ENCODE measurements at places on chromosomes 5 and 9. TPM values are rescaled to one million over a fixed set of nuclear protein-coding genes. Genes with fewer than 3 reads are reported as not detected.

DNA sequence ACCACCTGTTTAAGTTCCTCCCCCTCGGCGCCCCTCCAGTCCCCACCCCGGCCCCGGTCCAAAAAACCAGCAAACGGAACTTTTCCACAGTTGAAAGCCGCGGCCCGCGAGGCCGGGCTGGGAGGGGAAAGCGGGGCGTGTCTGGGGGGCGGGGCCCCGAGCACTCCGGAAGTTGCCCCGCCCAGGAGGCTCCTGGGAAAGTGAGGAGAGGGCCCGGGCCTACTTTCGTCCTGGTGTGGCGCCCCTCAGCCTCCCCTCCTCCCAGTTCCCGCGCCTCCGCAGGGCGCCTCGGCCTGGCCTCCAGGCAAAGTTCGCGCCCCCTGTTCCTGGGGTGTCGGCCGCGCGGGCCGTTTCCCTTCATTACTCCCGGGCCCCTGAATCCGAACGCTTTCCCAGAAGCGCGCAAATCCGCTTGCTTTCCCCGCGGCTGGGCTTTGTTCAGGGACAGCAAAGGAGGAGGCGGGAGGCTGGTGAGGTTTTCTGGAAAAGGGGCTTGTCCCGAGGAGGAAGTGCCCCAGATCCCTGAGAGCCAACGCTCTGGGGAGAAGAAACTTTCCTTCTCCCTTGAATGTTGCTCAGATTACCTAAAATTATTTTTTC is 4.5 kb upstream of the DMRT3 start:
- DNase-seq: peak; percentile 67

DNA sequence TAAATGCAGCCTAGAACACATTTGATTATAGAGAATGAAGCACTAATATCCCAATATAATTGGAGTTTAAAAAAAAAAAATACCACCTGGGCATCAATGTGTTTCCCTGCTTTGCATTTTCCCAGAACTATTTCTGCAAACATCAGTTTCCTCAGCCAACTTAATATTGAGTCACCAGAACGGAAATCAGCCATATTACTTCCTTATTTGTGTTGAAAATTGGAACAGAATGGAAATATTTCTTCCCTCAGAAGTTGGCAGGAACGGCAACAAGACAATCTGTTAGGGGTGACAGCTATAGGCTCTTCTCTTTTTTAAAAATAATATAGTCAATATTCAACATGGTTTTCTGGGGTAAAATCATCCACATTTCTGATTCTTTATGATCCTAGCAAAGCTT is 4.0 kb downstream of the MFAP3 start:
- DNase-seq: no peak

GRCh38 chr9:88873635-88874034 is 117.6 kb upstream of the S1PR3 start:
- DNase-seq: no peak

DNA sequence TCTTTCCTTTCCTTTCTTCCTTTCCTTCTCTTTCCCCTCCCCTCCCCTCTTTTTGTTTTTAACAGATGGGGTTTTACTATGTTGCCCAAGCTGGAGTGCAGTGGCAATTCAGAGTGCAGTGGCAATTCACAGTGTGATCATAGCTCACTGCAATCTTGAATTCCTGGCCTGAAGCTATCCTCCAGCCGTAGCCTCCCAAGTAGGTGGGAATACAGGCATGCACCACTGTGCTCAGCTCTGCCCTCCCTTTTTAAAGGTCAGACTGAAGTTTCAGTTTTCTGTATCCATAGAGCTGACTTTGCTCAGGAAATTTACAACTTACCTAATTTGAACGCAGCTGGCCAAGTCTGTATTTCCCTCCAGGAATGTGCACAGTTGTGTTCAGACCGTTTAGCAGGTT is 696 bp downstream of the CCL28 start:
- DNase-seq: no peak

DNA sequence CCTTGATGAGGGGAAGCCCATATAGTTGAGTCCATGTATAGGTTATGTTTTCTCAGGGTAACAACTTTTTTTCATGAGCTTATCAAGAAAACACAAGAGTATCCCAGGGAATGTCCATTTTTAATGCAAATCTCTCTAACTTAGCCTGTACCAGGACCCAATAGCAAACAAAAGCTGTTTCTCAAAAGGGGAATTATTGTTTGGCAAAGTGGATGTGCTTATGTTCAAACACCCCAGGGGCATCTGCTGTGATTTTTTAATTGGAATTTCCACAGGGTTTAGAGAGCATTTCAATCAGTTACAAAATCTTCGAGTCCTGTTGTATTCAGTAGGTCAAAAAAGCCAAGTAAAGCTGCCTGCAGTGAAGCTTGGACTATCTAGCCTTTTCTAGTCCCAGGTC is 33.4 kb upstream of the CSNK1G3 start:
- DNase-seq: no peak

DNA sequence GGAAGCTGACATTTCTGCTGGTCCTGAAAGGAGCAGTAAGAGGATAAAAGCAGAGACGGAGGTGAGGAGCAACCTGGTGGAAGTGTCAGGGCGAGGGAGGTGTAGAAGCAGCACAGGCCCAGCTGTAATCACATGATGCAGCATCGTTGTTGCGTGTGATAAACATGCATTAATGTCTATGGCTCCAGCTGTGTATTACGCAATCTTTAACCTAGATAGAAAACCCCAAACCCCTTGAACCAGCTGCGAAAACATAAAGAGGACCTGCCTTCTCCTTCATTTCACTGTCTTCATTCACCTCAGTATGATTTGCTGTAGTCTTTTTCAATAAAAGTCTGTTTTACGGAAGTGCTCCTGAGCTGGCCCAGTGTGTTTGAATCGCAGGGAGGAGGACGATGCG is 162.9 kb downstream of the NTRK2 start:
- DNase-seq: no peak

SLF1 gene
- polyA plus RNA-seq: 1.3 TPM

DNA sequence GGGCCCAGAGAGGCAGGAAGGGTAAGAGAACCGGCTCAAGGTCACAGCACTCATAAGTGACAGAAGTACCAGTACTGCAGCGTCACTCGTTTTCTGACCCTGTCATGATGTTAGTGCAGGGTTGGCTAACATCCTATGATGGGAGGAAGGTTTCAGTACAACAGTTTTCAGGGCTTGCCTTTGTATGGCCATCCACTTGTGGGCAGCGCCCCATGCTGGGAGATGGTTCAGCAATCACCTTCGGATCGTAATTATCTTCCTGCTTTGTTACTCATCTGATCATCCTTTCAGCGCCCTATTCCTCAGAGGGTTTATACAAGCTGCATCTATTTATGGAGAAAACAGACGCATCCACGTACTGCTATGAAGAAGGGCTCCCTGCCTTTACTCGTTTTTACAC is 2.4 kb downstream of the MAP1B start:
- DNase-seq: no peak

DNA sequence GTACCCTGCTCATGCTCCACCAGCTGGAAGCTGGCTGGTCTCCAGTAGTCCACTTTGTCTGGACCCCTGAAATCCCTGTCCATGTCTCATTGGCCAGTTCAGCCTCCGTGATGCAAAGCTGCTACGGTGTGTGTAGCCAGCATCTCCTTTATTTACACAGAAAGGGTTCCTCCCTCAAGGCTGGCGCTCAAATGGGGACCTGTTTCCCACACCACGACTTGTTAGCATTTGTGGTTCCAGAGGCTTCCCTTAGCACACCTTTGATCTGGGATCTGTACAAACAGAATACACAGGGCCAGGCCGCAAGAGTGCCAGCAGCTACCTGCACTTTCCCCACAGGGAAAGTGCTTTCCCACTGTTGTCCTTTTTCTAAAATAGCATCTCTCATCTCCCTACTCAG is 5.7 kb upstream of the SMU1 start:
- no peak for DNase-seq

- DNase-seq: no peak
Observed at GRCh38 chr9:8284884-8285283, 485.3 kb upstream of the DMAC1 start.

GRCh38 chr5:124876566-124876965 is 130.1 kb upstream of the ZNF608 start:
- DNase-seq: no peak

DNA sequence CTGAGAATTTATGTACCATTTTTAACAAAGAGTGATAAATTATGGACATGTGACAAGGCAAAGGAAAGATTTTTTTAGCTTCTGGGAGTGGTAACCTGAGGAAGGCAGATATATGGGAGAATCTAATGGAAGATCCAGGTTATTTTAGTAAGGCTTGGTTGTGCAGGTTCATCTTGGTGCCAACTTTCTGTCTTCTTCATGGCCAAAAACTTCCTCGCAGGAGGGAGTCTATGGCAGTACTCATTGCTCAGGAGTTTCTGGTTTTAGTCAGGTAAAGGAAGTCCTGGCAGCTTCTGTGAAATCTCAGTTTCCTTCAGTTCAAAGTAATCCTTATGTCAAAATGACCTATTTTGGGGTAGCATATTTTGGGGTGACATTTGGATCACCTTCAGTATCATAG is 248.3 kb upstream of the KCNN2 start:
- DNase-seq: no peak

DNA sequence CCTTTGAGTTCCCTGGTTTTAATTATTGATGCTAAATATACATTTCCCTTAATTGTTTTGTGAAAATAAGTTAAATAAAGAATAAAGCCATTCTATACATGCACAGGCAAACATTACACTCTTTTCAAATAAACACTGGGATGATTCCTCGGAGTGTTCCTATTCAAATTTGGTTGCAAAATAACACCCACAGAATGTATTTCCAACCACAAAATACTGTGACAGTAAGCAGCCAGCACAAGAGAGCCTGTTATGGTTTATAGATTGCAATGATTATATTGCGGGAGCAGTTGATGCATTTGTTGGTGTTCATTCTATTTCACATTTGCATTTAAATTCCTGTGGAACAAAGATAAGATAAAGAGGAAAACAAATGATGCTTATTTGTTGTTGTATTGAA is 632.6 kb upstream of the WWC1 start:
- no peak for DNase-seq

DNA sequence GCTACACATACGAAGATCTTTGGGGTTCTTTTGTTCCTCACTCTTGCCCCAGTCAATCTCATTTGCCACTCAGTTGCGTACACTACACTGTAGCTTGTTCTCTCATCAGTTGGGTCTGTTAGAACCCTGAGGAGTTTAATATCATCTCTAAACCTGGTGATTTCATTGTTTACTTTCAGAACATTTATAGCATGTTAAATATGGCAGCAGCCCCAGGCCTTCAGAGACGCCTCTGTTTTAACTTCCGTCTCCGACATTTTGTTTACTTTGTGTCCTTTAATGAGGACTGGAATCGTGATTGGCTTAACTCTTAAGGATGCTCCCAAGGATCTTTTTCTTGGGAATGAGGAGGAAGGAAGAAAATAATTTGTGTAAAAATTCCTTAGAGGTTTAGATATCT is 510.1 kb downstream of the NR2F1-AS1 start:
- no peak for DNase-seq

- no peak for DNase-seq
Observed at GRCh38 chr5:133644000-133644865, 31.9 kb upstream of the FSTL4 start.
